NCI-H146 (cell line): ENCODE measurements at places on chromosomes 2 and 18.

- no peak for DNase-seq
Measured at GRCh38 chr2:110820128-110820527, 87.8 kb downstream of the ACOXL start.

GRCh38 chr2:20625491-20626391 lies 25.2 kb downstream of the HS1BP3 start:
- DNase-seq, result peak; percentile 45

DNA sequence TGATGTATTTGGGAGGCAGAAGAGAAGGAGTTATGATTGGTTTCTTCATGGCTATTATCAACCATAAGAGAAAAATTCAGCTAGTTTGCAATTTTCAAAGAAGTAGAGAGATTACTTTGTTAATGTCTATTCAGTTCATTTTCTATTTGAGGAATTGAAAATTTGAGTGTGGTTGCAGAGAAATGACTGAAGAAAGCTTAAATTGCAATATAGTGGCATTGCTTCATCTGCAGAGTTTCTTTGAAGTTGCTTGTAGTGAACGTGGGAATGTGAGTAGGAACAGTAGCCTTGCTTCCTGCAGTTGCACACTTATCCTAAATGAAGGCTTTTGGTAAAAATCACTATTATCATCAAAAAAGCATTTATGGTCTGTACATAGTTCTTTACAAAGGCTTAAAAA lies 14.7 kb upstream of the CYRIA start:
- DNase-seq, result no peak

DNA sequence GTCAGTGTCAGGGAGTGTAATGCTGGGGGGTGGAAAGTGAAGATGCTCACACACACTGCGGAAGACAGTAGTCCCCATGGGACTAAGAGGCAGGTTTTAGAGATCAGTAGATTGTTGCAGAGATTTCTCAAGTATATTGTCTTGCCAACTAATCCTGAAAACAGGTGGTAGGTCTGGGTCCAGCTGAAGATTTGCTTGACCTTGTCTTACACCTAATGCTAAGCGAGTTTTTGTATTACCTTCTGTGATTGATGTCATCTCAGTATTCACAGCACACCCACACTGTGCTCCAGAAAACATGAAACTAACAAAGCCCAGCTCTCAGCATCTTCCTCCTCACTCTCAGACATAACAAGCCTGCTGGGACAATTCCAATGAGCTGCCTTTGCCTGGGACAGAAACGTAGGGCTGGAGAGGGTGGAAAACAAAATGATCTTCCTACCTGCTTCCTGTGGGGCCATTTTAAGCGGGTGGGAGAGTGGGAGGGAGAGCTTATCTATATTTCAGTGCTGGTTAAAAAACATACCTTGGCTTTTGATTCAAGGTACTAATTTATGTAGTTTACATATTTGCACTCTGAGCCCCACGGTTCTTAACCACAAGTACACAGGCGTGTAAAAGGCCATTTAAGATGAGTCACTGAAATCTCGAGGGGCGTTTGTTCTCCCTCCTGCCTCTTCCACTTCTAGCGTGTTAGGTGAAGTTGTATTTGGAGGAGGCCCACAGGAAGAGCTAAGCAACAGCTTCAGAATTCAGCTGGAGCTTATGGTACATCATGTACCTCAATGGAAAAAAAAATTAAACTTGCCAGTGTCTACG lies 23.1 kb upstream of the RBMS1 start:
- no peak for DNase-seq

- peak; percentile 39 for DNase-seq
Measured at GRCh38 chr2:71277536-71278103, 50.7 kb upstream of the PAIP2B start.
